ENCODE measurements at places on chromosomes 7 and 10.
A peak's percentile ranks its signal among the peaks of the same experiment; 100 is the strongest.

- DNase-seq: no peak
Measured at GRCh38 chr7:134450294-134451000, 8.5 kb downstream of the AKR1B1 start.

GRCh38 chr7:1938788-1939433 lies 268.8 kb downstream of the ELFN1 start:
- peak; percentile 19 for DNase-seq

- no peak for DNase-seq
Measured at GRCh38 chr7:94431619-94432280, 37.1 kb downstream of the COL1A2 start.

- DNase-seq: no peak
Measured at GRCh38 chr10:31896968-31897384, 31.7 kb downstream of the ARHGAP12 start.

GRCh38 chr10:131214521-131215244 lies 96.8 kb downstream of the TCERG1L start:
- DNase-seq: no peak

- DNase-seq: no peak
Measured at GRCh38 chr7:65397730-65398142, 24.1 kb downstream of the ZNF92 start.

GRCh38 chr7:75977743-75978142 lies 16.7 kb downstream of the TMEM120A start:
- peak; percentile 41 for DNase-seq

GRCh38 chr7:131692131-131692960 lies 135.9 kb upstream of the PODXL start:
- no peak for DNase-seq

GRCh38 chr7:150439967-150440366 lies 10.5 kb upstream of the GIMAP8 start:
- DNase-seq: no peak

All from right lobe of liver (tissue), 6 donors.